ENCODE measurements at places on chromosomes 6 and 20.

- no peak for DNase-seq
Measured at GRCh38 chr6:46918806-46919205, 2.9 kb downstream of the ADGRF5 start.

- no peak for DNase-seq
Measured at GRCh38 chr6:15382089-15382488, 136.2 kb downstream of the JARID2 start.

DNA sequence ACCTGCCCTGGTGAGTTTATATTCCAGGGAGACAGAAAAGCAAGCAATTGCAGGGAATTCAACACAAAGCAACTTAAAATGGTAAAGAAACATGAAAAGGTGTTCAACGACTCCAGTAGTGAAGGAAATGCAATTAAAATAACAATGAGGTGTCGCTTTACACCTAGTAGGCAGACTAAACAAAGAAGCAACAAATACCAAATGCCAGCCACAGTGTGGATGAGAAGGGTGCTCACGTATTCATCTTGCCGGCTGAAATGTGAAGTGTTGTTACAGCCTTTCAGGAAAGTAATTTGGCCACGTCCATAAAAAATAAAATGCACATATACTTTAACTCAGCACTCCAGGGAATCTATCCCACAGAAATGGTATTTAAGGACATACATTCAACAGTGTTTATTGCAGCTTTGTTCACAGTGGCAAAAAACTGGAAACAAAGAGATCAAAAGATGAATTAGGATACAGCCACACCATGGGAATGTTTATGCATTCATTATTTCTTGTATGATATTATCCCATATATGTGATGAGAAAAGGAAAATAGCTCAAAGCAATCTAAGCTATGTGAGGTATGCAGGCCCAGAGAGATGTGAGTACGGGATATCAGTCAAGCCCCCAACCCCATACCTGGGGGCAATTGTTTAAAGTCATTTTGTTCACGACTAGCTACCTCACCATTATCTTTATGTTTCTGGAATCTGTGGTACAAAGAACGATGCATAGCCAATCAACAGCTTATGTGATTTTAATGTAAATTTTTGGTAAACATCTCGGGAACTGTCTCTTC, 266.0 kb upstream of the SOX4 start:
- DNase-seq, result no peak

DNA sequence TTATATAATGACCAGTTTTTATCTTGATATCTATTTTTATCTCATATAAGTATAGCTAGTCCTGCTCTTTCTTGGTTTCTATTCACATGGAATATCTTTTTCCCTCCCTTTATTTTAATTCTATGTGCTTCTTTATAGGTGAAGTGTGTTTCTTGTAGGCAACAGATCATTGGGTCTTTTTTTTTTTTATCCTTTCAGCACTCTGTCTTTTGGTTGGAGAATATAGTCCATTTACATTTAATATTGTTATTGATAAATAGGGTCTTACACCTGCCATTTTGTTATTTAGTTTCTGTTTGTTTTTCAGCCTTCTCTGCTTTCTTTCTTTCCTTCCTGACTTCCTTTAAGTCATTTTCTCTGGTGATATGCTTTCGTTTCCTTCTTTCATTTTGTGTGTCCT, 22.2 kb upstream of the LAMA2 start:
- DNase-seq, result no peak

DNA sequence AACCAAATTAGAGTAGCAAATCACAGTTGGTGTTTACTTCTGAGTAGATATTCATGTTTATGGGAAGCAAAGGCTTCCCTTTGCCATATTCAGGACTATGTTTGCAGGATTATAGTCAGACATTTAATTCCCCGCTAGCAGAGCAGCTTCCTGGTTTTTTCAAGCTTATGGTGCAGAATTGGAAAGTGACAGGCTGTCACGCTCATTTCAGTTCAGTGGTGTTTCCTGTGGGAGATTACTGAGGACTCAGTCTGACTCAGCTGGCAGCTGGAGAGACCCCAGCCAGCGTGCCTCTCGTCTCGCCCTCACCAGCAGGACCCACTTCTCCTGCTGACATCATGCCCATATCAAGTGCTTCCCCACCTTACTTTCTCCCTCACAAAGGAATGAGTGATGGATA, 85.1 kb downstream of the LYRM2 start:
- no peak for DNase-seq

- no peak for DNase-seq
Measured at GRCh38 chr6:2659381-2659780, 91.3 kb downstream of the MYLK4 start.

DNA sequence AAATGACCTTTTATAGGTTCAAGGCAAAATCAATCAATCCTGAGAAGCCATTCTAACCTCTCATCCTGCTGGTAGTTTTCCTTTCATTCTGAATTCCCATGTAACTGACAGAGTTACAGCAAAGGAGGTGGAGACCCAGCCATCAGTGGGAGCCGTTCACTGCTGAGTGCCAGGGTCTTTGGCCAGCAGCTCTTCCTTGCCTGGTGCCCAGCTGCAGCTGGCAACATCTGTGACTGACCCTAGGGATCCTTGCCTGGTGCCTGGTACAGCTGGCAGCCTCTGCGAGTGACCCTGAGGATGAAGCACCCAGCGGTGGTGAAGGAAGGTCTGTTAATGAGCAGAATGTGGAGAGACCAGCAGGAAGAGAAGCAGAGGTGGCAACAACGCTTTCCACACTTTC, 314.6 kb downstream of the THBS2 start:
- no peak for DNase-seq

DNA sequence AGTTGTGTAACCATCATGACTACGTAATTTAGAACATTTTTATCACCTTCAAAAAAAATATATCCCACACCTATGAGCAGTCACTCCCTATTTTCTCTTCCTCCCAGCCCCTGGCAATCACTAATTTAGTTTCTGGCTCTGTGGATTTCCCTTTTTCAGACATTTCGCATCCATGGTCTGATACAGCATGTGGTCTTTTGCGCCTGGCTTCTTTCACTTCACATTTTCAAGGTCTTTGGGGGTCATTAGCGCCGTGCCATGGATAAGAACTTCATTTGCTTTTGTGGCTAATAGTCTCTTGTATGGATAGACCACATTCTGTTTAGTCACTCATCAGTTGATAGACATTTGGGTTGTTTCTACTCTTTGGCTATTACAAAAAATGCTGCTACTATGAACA, 44.9 kb upstream of the DUSP22 start:
- DNase-seq, result no peak

DNA sequence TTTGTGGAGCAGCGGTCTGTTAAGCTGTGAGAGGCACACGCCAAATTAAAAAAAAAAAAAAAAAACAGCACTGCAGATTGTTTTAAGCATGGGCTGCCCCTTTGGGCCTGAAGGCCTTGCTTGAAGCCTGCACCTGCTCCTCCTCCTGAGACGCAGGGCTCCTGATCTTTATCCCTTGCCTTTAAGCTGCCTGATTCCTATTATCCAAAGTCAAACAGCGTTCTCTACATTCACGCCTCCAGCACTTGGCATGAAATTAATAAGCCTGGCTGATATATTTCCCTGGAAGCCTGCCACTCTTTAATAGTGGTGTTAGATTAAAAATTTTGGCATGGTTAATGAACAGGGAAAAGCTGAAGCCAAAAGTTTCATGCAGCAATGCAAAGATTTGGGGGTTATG, 163.9 kb downstream of the FAXC start:
- DNase-seq, result no peak

- DNase-seq, result no peak
Measured at GRCh38 chr6:165721356-165721755, 58.3 kb upstream of the PDE10A start.

- DNase-seq, result no peak
Measured at GRCh38 chr6:150880336-150880735, 14.8 kb downstream of the MTHFD1L start.

DNA sequence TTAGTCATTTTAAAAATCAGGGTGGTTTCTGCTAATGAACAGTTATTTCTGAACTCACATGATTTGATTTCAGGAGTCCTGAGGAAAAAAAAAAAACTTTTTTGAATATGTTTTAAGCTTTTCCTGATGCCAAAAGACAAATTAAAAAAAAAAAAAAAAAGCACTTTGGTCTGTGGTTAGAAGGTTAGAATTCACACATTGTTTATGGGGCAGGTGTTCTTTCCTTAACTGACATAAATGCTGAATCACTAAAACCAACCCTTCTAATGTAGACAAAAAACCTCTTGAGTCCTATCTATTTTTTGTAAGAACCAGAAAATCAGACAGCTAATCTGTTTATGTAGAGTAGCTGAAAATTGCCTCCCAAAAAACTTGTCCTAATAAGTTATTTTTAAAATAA, 20.4 kb downstream of the THEMIS start:
- DNase-seq, result no peak

GRCh38 chr6:110390404-110390803, 25.0 kb downstream of the DDO start:
- DNase-seq, result no peak

GRCh38 chr20:64255361-64256281, at the start of gene PCMTD2:
Gene PCMTD2 (plus strand): TSS chr20:64255748. CDS start chr20:64259966, 4,218 bp downstream.
- DNase-seq, result peak; percentile 78

DNA sequence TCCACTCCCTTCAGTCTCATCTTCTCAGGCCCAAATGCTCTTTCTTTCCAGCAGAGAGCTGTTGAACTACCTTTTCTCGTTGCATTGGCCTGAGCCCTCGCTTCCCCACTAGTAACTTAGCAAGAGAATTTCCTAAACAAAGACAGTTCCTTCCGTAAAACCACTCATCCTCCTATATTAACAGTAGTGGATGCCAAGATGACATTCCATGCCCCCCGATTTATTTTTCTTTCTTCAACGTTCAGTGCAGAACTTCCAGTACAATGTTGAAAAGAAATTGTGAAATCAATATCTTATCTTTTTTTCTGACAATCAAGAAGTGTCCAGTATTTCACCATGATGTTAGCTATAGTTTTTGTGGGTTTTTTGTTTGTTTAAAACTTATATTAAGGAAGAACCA, 45.8 kb downstream of the SOX4 start:
- no peak for DNase-seq

- DNase-seq, result no peak
Measured at GRCh38 chr6:11830520-11830919, 51.9 kb upstream of the ADTRP start.

GRCh38 chr6:13841936-13842335, 27.6 kb upstream of the MCUR1 start:
- no peak for DNase-seq

DNA sequence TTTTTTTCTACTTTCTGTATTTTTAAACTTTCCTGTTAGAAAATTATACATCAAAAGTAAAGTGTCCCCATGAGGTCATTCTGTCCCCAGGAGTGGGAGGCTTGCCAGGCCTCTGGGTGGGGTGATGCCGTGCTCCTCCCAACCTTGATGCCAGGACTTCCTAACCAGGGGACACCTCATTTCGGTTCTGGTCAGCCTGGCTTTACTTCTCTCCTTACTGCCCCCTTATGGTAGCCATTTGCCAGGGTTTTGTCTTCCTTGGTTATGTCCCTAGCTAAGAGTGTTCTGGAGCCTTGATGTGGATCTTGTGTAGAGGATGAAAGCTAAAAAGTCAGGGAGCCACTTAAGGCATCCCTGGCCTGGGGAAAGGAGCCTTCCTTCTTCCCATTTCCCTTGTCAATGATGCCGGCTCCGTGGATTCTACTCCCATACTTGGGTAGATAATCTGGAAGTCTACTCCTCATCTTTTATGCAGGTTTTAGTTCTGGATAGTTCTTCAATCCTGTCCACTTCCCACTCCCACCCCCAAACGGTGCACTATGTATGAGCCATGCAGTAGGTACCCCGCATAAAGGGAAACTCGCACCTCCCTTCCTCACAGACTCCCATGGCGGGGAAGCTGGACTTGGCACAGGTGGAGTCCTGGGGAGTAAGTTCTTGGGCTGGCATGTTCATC, 164.1 kb upstream of the SALL4 start:
- DNase-seq, result peak; percentile 4

DNA sequence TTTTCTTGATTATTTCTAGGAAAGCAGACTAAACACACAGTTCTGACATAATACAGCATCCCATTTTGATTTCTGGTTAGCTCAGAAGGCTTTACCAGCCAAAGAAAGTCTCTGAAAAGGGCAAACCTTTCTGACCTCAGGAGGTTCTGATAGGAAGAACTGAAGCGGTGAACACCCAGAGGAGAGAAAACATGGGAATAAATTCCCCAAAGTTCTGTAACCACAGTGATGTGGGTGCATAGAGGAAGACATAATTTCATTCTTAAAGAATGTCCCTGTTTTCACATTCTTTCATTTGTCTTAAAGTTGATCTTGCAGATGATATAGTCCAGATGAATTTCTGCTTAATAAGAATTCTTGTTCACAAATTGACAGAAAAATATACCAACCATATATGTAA, 60.3 kb downstream of the RSPO3 start:
- no peak for DNase-seq

DNA sequence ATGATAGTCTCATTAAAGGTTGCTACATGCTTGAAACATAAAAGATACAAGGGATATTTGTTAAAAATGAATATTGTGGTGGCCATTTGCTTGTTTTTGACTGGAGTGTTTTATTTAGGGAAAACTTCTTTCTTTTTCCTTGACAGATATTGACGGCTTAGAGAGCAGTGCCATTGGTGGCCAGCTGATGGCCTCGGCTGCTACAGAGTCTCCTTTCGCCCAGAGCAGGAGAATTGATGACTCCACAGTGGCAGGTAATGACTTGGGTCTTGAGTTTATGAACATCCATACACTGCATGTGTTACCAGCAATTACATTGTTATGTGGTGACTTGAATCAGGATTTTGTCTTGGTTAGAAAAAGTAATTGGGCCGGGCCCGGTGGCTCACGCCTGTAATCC, 67.5 kb upstream of the PBOV1 start:
- no peak for DNase-seq

- DNase-seq, result no peak
Measured at GRCh38 chr6:143689852-143690251, 12.1 kb downstream of the PHACTR2 start.

- DNase-seq, result no peak
Measured at GRCh38 chr6:13435477-13436246, 51.7 kb downstream of the GFOD1 start.

DNA sequence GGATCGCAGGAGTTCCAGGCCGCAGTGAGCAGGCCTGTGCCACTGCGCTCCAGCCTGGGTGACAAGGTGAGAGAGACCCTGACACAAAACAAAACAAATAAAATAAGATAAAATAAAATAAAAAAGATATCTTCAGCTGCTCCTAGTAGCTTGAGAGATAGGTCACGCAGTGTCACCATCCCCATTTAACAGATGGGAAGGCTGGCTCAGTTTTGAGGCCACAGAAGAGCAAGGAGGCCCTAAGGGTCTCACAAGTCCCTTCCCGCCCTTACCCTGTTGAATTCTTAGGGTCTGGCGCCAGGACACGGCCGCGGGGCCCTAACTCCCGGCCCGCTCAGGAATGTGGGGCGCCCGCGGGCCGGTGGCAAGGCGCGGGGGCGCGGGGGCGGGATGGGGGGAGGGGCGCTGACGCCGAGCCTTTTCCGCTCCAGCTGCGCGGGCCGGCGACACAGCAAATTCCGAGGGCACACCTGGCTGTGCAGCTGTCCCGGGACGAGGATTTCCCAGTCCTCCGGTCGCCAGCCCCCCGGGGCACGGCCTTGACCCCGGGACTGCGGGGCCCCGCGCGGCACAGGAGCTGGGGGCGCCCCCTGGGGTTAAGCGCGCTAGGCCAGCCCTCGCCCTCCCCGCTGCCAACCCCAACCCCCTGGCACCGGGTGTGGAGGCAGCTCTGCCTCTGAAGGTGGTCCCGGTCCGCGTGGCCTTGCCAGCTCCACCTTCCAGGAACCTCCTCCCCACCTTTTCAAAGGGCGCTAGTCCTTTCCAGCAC, 10.3 kb upstream of the R3HDML start:
- DNase-seq, result peak; percentile 22

- DNase-seq, result no peak
Measured at GRCh38 chr20:51036827-51037531, 14.1 kb upstream of the KCNG1 start.

GRCh38 chr20:3764659-3765058, 2.9 kb downstream of the ADISSP start:
- DNase-seq, result no peak

Measured in activated CD4-positive, alpha-beta T cell treated with anti-CD3 and anti-CD28 coated beads, Interleukin-2, amount 50 U/mL, for 48 hours (primary cell).